Skeletal muscle cell (primary cell): ENCODE measurements at places on chromosomes 11 and 22.

DNA sequence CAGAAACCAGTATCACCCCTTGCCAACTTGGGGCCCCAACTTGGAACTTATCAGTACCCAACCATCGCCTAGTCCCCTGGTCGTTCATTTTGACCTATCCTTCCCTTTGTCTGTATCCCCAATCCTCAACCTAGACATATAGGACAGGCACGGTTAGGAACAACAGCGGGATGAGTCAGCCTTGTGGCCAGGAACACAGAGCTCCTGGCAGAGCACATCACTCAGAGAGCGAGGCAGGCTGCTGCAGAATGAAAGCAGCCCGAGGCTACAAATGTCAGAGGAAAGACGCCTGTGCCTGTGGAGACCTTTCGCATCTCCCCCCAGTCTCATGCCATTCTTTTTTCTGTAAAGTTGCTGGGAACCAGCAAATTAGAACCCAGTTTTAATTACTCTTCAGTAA is 14.6 kb downstream of the DKK3 start:
- DNase-seq: no peak

- DNase-seq: no peak
Measured at GRCh38 chr11:65053827-65054508, 4.4 kb downstream of the NAALADL1 start.

- DNase-seq: no peak
Measured at GRCh38 chr11:12272821-12273617, 104.4 kb upstream of the PARVA start.

- no peak for DNase-seq
Measured at GRCh38 chr22:45510376-45511232, 7.9 kb downstream of the FBLN1 start.

DNA sequence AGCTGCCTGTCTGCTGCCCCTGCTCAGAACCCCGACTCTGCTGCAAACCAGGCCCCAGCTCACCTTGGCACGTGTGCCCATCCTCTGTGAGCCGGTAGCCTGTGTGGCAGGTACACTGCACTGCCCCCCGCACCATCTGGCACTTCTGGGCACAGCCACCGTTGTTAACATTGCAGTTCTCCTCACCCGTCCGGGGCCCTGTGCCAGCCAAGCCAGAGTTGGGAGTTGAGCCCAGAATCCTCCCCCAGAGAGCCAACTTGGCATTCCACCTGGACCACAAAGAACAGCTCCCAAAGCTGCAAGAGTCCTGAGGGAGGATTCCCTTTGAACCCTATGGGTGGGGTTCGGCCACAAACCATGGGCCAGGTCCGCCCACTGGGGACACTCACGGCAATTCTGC is 22.5 kb downstream of the LRP4 start:
- DNase-seq: no peak

- DNase-seq: no peak
Measured at GRCh38 chr11:19595499-19595839, 117.2 kb upstream of the NAV2 start.

- peak; percentile 2 for DNase-seq
Measured at GRCh38 chr22:44901301-44901700, 108.5 kb downstream of the PHF21B start.
